ENCODE measurements at places on chromosomes 6 and 20.

DNA sequence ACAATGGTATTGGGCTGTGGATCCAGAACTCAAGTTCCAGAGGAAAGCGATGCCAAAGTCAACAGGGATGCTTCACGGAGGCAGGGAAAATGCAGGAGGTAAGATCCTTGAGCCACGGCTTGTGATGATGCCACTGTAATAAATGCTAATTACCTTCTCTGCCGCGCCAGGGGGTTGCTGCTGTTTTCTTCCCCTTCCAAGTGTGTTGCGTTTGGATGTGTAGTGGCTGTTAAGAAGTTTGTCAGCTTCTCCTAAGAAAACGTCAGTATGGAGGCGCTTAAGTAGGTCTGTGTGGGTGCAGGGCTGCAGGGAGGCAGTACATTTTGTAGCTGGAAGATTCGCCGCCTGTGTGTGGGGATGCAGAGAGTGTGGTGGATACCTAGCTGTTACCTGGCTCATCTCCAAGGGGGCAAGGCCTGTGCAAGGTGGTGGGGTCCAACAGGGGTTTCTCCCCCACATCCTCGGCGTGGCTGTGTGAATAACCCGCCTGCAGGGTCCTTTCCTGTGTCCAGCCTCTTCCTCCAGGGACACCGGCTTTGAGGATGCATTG lies 318.7 kb downstream of the CDH4 start:
- H3K4me1 ChIP-seq = no peaks in the 10 kb centered on the region
- no peak for DNase-seq
- no peaks in the 10 kb centered on the region for H3K36me3 ChIP-seq
- H3K4me3 ChIP-seq = no peak overlapping the region

DNA sequence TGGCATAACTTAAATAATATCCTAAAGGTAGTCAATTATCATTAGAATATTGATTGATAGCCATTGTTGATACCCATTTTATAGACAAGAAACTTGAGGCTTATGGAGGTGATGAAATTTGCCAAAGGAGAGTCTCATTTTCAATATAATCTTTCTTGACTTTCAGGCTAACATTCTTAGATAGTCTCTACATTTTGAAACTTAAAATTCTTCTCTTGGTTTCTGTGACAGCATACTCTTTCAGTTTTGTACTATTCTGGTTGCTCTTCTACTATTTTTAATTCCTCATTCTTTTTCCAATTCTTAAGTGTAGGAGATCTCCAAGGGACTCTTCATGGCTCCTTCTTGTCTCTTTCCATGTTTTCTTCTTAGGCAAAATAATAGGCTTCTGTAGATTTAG lies 3.7 kb upstream of the SH3BGRL2 start:
- no peaks in the 10 kb centered on the region for H3K36me3 ChIP-seq
- no peak overlapping the region for H3K4me3 ChIP-seq
- DNase-seq = no peak
- peaks cover 8% of the 10 kb centered on the region for H3K4me1 ChIP-seq
- H3K27ac ChIP-seq = no peak overlapping the region
- peaks cover 16% of the 10 kb centered on the region for H3K27me3 ChIP-seq

GRCh38 chr6:16799279-16800193 lies 38.3 kb upstream of the ATXN1 start:
- no peaks in the 10 kb centered on the region for H3K27me3 ChIP-seq
- peaks cover 28% of the 10 kb centered on the region for H3K4me1 ChIP-seq
- H3K4me3 ChIP-seq = no peak overlapping the region

- no peaks in the 10 kb centered on the region for H3K27me3 ChIP-seq
- no peak for DNase-seq
- H3K4me3 ChIP-seq = no peak overlapping the region
- H3K4me1 ChIP-seq = peaks cover 3% of the 10 kb centered on the region
- no peaks in the 10 kb centered on the region for H3K36me3 ChIP-seq
- H3K27ac ChIP-seq = peak overlapping the region; percentile 45
Measured at GRCh38 chr20:4083098-4083865, 67.9 kb upstream of the RNF24 start.

DNA sequence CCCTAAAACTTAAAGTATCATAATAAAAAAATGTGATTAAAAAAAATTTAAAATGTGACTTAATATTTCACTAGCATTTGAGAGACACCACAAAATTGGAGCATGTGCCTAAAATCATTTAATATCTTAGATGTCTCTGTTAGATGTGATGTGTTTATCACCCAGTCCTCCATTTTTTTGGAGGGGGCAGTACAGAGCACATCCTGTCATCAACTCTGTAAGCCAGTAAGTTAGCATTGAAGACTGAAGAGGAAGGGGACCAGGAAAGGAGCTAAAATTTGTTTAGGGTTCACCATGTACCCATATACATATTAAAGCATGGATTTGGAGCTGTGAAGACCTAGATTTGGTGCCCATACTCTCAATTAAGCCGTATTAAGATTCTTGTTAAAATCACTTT lies 30.7 kb upstream of the ADIG start:
- peaks cover 42% of the 10 kb centered on the region for H3K36me3 ChIP-seq
- H3K27ac ChIP-seq = no peak overlapping the region
- H3K27me3 ChIP-seq = no peaks in the 10 kb centered on the region
- no peak for DNase-seq
- H3K4me1 ChIP-seq = no peaks in the 10 kb centered on the region
- H3K4me3 ChIP-seq = no peak overlapping the region

DNA sequence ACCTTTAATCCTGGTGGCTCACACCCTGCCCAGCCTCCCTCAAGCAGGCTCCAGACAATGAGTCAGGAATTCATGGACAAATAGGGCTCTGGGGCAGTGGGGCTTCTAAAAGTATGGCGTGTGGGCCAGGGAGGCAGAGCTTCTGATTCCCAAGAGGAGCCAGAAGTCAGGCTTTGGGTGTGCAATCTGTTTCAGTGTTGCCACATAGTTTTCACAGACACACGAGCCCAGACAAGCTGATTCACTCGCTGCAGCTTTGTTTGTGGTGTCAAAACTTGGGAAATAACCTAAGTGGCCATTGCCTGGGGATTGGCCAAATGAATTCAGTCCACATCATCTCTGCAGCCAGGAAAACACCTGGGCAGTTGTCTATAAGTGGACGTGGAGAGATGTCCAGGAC lies 9.2 kb downstream of the PEDS1 start:
- H3K4me3 ChIP-seq = no peak overlapping the region
- no peak for DNase-seq
- no peaks in the 10 kb centered on the region for H3K27me3 ChIP-seq
- peaks cover 47% of the 10 kb centered on the region for H3K36me3 ChIP-seq

DNA sequence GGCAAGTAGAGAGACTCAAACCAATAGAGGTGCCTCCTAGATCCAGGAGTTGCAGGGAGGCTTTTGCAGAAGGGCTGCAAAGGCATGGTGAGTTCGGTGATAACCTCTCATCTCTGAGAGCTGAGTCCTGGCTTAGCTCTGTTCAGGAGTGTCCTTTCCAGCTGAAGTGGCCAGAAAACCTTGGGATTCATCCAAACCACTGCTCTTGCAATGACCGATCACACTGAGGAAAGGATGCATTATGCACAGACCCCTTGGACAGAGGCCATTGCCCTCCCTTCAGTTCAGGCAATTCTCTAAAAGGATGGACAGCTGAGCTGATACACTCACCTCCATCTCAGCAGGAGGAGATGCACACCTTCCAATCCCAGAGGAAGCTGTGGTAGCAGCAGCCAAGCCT lies 158.8 kb upstream of the ENPP5 start:
- H3K4me3 ChIP-seq = no peak overlapping the region
- H3K27me3 ChIP-seq = no peaks in the 10 kb centered on the region
- H3K36me3 ChIP-seq = no peaks in the 10 kb centered on the region
- DNase-seq = no peak

- H3K27ac ChIP-seq = no peak overlapping the region
- no peaks in the 10 kb centered on the region for H3K4me1 ChIP-seq
- H3K36me3 ChIP-seq = no peaks in the 10 kb centered on the region
- H3K27me3 ChIP-seq = no peaks in the 10 kb centered on the region
- DNase-seq = no peak
Measured at GRCh38 chr6:20447581-20448132, 46.0 kb downstream of the E2F3 start.

- no peak overlapping the region for H3K4me3 ChIP-seq
- no peak overlapping the region for H3K27ac ChIP-seq
- no peaks in the 10 kb centered on the region for H3K4me1 ChIP-seq
- H3K36me3 ChIP-seq = no peaks in the 10 kb centered on the region
Measured at GRCh38 chr20:51484831-51485230, 57.7 kb downstream of the NFATC2 start.

DNA sequence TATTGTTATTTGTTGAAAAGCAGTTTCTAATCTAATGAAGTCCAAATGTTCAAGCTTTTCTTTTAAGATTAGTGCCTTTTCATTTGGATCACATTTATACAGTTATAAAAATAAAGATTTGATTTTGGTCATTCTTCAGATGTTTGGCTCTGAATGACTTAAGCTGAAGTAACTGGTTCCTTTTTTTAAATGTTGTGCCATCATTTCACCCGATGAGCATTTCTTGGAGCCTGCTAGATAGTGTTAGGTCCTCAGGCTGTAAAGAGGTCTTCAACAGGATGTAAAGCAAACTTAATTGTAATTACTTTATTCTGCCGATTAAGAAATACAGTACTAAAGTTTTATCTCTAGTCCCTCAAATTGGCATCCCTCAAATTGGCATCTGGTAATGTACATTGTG lies 41.2 kb upstream of the ASIP start:
- no peaks in the 10 kb centered on the region for H3K36me3 ChIP-seq
- no peak overlapping the region for H3K27ac ChIP-seq
- H3K4me1 ChIP-seq = no peaks in the 10 kb centered on the region
- H3K27me3 ChIP-seq = peaks cover 3% of the 10 kb centered on the region
- H3K4me3 ChIP-seq = no peak overlapping the region

DNA sequence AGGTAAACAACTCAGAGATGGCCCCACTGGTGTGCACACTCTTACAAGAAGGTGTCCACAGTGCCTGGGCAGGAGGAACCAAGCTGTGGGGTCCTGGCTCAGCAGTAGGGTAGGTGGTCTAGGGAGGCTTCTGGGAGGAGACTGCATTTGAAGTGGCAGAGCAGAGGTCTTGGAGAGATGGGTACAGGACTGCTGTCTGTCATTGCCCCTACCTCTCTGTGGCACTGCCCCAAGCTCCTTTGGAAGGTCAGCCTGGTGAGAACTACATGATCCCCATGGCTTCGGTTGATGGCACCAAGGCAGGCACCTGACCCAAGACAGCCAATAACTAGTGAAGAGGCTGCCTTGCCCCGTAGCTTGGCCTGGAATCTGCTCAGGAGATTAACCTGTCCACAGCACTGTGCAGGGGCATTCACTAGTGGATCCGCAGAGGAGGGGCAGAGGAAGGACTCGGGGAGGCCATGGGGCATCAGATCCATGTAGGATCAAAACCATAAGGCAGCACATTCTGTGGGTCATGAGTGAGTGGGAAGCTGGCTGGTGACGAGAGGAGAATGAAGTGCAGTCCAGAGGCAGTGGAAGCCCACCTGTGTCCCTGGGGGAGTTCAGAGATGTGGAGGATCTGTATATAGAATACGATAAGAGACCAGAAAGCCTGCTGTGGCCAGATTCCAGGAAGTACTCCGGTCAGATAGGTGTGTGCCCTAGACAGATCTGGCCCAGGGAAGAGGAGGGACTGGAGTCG lies 162.0 kb downstream of the GRM4 start:
- DNase-seq = no peak
- H3K4me1 ChIP-seq = no peaks in the 10 kb centered on the region
- no peaks in the 10 kb centered on the region for H3K36me3 ChIP-seq
- no peaks in the 10 kb centered on the region for H3K27me3 ChIP-seq
- H3K27ac ChIP-seq = no peak overlapping the region

- no peaks in the 10 kb centered on the region for H3K36me3 ChIP-seq
- peak overlapping the region; percentile 57 for H3K27ac ChIP-seq
- no peak overlapping the region for H3K4me3 ChIP-seq
- DNase-seq = no peak
Measured at GRCh38 chr6:155985660-155986138, 530.1 kb upstream of the NOX3 start.

- no peak for DNase-seq
- no peak overlapping the region for H3K4me3 ChIP-seq
- H3K4me1 ChIP-seq = peaks cover 4% of the 10 kb centered on the region
- H3K27ac ChIP-seq = no peak overlapping the region
- H3K36me3 ChIP-seq = peaks cover 59% of the 10 kb centered on the region
- H3K27me3 ChIP-seq = no peaks in the 10 kb centered on the region
Measured at GRCh38 chr6:42249279-42249678, 31.6 kb upstream of the MRPS10 start.

- DNase-seq = no peak
- H3K36me3 ChIP-seq = no peaks in the 10 kb centered on the region
- no peak overlapping the region for H3K4me3 ChIP-seq
Measured at GRCh38 chr20:34426026-34426425, 63.0 kb downstream of the ITCH start.

GRCh38 chr6:144064402-144065212 lies 30.8 kb downstream of the SF3B5 start:
- peak overlapping the region; percentile 68 for H3K4me3 ChIP-seq
- H3K27me3 ChIP-seq = peaks cover 15% of the 10 kb centered on the region
- H3K4me1 ChIP-seq = peaks cover 18% of the 10 kb centered on the region
- peak; percentile 43 for DNase-seq
- H3K27ac ChIP-seq = peak overlapping the region; percentile 30
- H3K36me3 ChIP-seq = no peaks in the 10 kb centered on the region

DNA sequence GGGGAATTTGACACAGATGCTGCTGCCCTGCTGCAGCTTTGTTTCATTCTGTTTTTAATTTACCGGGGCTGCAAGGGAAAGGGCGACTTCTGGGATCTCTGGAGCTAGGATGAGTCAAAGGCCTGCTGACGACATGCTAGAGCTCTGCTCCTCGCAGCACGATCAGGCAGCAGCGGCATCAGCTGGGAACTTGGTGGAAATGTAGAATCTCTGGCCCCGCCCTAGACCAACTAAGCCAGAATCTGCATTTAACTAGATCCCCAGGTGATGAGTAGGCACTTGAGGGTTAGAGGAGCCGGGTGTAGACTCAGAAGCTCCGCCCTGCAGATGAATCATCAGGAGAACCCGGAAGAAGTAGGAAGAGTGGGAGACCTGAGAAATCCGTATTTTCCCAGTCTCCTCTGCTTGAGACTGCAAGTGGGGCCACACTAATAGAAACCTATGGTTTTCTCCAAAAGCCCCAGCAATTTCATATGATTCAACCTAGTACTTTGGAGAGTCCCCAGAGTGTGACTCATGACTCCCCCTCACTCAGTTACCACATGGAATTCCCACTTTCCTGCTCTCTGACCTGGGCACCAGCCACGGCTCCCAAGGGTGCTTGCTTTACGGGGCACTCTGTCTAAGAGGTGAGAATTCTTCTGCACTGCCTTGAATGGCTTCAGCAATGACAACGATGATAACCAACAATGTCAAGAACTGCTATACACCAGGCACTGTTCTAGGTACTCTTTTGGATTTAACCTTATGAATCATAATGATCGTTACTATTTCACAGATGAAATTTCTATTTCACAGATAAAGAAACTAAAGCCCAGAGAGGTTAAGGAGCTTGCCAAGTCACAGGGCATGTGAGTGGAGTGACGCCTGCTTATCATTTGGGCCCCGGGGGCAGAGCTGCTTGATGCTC lies 18.1 kb downstream of the TUBB2B start:
- H3K27ac ChIP-seq = no peak overlapping the region
- no peaks in the 10 kb centered on the region for H3K36me3 ChIP-seq
- peak; percentile 27 for DNase-seq
- H3K4me1 ChIP-seq = no peaks in the 10 kb centered on the region
- H3K27me3 ChIP-seq = no peaks in the 10 kb centered on the region

GRCh38 chr6:56757588-56757984 lies 114.9 kb upstream of the DST start:
- no peak overlapping the region for H3K27ac ChIP-seq
- no peaks in the 10 kb centered on the region for H3K27me3 ChIP-seq
- peaks cover 53% of the 10 kb centered on the region for H3K4me1 ChIP-seq
- H3K4me3 ChIP-seq = no peak overlapping the region
- no peak for DNase-seq
- no peaks in the 10 kb centered on the region for H3K36me3 ChIP-seq

All from heart left ventricle (tissue), 16 donors.